ENCODE measurements at places on chromosomes 7 and 10.

- no peak for DNase-seq
These were observed 651 bp downstream of the MYO3A start for GRCh38 chr10:25934621-25935139.

GRCh38 chr7:157627033-157627432 lies 290.2 kb downstream of the DNAJB6 start:
- DNase-seq = no peak

DNA sequence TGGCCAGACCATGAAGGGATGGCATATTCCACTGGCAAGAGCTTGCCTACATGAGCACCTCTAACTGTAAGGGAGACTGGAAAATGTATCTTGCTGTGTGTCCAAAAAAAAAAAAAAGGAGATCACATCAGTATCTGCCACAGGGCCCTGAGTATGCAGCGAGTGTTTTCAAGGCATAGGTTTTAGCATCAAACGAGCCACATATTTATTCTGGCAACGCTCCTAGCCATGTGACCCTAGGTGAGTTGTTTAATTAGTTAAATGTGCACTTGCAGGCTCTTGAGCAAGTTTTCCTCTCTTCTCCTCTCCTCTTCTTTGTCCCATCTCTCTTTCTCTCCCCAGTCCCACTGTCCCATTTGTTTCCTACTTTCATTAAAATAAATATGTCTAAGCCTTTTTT lies 428.7 kb upstream of the AKR1E2 start:
- DNase-seq = no peak

GRCh38 chr10:58457761-58458616 lies 54.7 kb upstream of the BICC1 start:
- DNase-seq = no peak

DNA sequence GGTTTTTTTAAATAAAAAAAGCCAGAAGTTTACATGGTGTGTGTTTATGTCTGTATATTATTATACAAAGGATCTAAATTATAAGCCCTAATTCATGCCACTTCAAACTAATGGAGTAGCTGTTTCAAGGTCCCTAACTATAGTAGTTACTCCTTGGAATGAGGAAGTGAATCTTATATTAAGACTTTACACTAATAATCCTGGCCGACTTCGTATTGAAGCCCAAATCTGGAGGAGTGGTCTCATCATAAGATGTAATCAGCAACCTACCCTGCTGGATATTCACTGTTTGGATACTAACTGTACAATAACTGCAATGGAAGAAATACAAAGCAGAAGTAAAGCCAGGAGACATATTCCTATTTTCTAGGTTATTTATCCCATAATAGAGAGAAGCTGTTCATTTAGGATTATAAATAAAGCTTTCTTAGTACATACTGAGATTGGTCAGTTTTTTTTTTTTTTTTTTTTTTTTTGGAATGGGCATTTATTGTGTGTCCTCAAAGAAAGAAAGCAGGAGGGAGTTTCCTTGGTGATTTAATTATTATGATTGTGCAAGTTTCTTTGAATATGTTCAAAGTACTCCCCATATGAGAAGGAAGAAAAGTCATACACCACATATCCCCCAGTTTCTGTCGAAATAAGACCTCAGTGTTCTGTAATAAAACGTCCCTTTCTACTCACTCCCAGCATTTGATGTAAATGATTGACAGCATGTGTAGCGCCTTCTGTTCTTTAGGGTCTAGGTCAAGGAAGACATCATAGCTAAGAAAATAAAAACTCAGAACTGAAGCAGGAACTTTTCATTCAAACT lies 397.8 kb downstream of the EXOC4 start:
- no peak for DNase-seq

- DNase-seq = no peak
These were observed 176.1 kb upstream of the SEMA3C start for GRCh38 chr7:81094952-81095351.

DNA sequence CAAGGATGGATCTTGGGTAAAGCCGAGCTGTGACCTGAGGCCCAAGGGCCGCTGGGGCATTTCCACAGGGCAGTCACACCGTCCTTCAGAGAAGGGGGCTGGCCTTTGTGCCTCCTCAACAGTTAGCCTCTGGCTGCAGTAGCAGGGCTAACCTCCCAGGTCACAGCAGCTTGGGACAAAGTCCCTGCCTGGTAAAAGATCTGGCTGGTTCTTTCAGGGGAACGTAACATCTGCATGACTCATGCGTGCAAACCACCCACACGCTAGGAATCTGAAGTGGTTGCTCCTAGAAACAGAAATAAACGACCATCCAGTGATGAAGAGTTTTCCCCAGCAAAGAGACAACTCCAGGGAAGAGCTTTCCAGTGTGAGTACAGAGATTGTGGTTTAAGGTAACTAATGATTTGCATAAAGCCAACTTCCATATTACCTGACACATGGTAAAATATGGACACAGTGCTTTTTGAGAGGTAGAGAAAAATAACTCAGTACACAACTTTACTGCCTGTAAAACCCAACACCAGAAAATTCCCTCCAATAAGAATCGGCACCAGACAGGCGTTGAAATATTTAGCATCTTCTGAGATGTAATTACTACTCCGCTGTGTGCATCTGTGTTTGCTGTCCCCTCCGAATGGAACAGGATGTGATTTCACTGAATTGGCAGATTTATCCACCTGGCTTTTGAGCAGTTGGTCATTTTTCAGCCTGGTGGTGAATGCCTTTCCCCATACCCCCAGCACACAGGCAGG lies 84.9 kb upstream of the ADRB1 start:
- DNase-seq = no peak

- no peak for DNase-seq
These were observed 74.8 kb downstream of the SVIL start for GRCh38 chr10:29559996-29560395.

DNA sequence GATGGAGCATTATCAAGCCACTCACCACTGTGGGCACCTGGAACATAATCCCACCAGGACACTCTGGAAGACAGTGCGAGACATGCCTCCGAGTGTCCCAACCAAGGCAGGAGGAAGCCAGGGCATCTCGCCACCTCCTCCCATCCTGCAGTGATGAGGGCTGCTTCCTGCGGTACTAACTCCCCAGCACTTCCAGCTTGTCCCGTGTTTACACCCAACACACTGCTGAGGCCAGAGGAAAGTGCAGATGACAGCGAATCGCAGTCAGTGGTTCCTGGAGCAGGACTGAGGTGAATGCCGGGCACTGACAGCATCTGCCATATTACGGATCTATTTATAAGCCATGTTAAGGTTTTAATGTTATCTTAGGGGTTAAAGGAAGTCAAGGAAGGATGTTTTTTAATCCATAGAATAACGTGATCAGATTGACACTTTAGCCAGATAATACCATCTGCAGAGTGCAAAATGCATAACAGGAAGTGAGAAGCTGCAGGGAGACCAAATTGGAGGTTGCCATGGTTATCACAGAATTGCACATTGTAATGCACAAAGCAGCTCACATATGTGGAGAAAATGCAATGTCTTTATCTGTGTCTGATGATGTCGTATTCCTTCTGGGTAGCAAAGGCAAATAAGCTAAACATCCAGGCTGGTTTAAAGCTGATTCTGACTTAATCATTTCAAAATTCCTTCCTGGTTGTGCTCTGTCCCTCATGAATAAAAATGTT lies 314.1 kb upstream of the C7orf33 start:
- no peak for DNase-seq

DNA sequence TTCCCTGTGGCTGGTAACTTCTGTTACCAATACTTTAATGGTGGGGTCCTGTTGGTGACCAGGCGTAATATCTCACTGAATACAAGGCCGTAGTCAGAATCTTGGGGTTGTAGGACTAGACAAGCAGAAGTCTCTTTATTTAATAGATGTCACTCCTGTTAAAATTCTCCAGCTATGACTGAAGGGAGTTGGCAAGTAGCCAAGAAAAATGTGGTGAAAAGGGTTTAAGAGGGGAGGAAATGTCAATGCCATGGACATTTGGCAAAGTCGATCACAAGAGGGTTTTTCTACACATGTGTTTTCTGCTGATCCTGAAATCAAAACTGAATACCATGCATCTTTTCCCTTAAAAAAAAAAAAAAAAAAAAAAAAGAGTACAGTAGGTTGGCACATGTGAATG lies 533.5 kb downstream of the AUTS2 start:
- DNase-seq = no peak

GRCh38 chr7:118059209-118059608 lies 124.8 kb upstream of the LSM8 start:
- no peak for DNase-seq

DNA sequence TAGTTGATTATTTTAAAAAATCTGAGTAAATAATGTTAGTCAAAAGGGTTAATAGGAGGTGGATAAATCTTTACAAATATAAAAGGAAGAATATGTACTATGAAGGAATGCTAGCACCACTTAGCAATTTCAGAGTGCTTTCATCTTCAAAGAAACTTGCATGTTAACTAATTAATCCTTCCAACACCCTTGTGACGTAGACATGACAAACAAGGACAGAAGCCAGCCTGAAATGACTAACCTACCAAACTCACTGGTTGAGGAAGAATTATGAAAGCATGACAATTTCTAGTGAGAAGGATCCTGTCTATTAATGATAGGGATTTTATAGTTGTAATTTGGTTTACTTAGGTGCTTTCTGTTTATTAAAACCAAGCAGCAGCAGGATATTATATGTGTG lies 468.0 kb upstream of the FZD8 start:
- no peak for DNase-seq

GRCh38 chr10:57769298-57769697 lies 498.4 kb downstream of the IPMK start:
- no peak for DNase-seq

GRCh38 chr10:89255793-89256192 lies 4.2 kb upstream of the LIPA start:
- DNase-seq = no peak

- no peak for DNase-seq
These were observed 40.7 kb upstream of the AP5Z1 start for GRCh38 chr7:4734587-4735345.

DNA sequence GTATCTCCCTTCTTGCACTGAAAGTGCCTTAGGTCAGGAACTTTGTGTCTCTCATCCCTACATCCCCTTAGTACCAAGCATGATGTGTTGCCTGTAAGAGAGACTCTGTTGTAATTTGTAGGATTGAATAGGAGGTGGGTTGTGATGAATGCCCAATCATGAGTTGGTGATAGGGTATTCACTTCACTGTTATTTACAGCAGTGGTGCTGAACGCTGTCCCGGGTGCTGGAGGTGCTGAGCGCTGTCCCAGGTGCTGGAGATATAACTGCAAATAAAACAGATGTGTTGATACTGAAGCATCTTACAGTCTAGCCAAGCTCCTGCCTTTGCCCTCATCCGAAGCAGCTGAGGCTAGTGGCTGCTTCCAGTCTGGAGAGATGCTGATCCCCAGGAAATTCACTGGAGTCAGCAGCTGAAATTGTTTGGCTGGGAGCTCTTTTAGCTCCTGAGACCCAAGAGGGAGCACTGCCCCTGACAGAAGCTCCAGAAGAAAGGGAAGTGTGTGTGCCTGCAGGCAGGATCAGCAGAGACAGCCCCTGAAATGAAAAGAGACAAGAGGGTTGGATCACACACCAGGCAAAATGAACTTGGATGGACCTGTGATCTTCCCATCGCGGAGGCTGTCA lies 183.4 kb downstream of the SORCS3 start:
- no peak for DNase-seq

DNA sequence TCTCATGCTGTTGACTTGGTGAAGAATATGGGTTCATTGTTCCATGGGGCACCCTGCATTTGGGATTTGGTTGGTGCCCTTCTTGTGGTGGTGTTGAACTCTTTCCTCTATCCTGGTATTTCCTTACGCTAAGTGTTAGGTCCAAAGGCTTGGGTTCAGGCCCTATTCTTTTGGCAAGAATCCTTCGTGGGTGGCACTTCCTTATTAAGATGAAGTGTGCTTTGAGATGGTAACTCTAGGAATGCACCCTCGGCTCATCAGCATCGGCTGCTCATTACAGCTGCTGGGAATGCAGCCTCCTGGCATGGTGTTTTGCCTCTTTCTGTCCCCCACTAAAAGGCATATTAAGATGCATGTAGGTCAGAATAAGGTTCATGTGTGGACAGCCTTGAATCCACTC lies 380.7 kb downstream of the RPS24 start:
- DNase-seq = no peak

DNA sequence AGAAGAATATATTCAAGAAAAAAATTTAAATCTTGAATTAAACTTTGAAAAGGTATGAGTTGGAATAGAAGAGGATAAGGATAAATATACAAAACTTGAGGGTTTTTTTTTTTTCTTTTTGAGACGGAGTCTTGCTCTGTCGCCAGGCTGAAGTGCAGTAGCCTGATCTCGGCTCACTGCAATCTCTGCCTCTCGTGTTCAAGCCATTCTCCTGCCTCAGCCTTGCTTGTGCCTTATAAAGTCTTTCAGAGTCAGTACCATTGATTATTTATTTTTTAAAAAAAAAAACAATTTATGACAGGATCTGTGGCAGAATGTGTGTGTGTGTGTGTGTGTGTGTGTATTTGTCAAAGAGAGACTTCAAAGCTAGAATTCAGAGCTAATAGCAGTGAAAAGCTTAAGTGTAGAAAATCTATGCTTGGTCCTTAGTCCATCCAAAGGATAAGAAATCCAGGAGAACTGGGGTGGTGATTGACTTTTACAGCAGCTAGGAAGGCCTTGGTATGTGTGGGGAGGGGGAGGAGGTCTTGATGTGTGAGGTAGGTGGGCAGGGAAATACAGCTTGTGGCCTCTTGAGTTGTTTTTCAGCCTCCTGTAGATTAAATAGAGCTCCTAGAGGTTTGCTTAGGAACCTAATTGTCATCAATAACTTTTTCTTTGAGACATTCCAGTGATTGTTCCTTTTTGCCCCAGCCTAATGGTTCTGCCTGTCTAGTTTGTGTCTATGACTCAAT lies 2.4 kb downstream of the HECTD2 start:
- DNase-seq = no peak

GRCh38 chr7:124269774-124270173 lies 236.9 kb upstream of the TMEM229A start:
- no peak for DNase-seq

DNA sequence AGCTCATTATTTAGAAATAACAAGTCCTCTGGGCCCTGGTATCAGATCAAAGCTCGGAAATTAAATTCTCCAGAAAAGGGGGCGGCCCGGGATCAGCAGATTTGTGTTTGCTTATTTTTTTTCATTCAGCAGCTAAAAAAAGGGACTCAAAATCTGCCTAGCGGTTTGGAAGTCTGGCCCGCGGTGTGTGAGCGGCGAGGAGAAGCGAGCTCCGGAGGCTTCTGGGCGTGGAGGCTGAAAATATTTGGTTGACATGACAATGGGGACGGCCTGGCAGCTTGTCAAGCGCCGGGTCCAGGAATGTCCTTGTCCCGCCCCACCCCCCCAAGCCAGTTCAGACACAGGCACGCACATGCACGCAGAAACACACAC lies 43.4 kb downstream of the FOXL3 start:
- DNase-seq = no peak

DNA sequence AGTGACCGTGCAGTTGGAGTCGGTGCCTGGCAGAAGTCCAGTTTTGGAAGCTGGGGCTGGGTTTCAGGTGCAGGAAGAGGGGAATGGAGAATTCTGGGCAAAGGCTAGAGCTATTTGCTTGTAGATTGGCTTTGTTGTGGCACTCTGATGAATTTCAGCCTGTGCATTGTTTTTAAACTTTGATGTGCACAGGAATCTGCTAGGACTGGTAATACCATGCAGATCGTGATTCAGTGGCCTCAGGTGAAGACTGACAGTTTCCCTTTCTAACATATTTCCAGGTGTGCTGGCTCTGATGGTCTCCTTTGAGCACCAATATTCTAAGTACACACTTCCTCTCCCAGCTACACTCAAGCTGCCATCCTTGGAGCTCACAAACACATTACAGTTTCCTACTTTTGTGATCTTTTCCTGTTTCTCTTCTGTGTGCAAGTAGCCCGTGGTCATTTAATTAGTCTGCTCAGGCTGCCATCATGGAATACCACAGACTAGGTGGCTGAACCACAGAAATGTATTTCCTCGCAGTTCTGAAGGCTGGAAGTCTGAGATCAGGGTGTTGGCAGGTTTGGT lies 55.6 kb downstream of the NOC3L start:
- no peak for DNase-seq
